ENCODE measurements at places on chromosomes 6 and 20.

DNA sequence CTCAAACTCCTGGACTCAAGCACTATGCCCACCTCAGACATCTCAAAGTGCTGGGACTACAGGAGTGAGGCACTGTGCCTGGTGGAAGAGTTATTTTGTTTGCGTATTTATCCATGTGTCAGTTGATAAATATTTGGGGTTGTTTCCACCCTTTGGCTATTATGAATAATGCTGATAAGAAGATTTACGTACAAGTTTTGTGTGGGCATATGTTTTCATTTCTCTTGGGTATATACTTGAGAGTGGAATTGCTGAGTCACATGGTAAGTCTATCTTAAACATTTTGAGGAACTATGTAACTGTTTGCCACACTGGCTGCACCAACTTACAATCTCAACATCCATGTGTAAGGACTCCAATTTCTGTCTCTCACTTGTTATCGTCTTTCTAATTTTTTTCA, 200.3 kb downstream of the RNGTT start:
- DNase-seq: no peak

GRCh38 chr20:24459733-24460132, 9.7 kb upstream of the SYNDIG1 start:
- DNase-seq: no peak

DNA sequence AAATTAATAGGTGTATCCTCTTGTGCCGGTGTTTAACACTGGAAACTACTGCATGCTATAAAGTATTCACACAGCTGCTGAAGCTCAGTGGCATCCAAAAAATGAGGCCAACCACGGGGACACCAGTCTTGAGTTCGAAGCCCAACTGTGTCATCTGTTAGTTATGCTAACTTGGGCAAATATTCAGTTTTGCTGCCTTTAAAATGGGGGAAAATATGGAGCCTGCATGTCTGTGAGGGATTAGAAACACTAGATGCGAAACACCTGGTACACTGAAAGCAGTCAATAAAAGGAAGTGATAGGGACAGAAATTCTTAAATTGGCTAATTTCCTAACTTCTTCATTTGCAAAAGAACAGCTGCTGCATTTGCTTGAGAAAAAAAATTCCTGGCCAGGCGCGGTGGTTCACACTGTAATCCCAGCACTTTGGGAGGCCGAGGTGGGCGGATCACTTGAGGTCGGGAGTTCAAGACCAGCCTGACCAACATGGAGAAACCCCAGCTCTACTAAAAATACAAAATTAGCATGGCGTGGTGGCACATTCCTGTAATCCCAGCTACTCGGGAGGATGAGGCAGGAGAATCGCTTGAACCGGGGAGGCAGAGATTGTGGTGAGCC, 36.6 kb upstream of the MLIP start:
- DNase-seq: no peak

DNA sequence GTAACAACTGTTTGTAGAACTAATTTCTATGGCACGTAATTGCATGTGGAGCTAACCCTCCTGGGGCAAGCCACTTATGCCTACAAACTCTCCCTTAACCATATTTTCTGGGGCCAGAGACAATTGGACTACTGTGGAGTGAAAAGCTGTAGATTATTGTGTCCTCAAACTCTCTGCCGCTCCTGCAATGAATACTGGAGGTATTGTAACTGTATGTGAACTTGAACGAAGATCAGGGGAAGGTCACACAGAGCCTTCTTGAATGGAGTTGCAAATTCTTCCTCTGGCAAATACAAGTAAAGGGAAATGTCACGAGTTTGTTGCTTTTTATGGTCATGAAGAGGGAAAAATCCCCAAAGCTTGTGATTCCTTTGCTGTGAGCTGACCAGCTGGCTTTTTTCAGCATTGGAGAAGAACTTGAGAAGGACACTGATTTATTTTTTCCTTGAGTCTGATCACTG, 18.2 kb downstream of the AKAP12 start:
- DNase-seq: no peak

Data from NCI-H1436 (cell line).